Activated CD4-positive, alpha-beta T cell treated with anti-CD3 and anti-CD28 coated beads for 24 hours (primary cell): ENCODE measurements at places on chromosomes 16 and 17.
A peak's percentile ranks its signal among the peaks of the same experiment; 100 is the strongest.

- peak; percentile 96 for DNase-seq
These were observed 16.1 kb upstream of the PLLP start for GRCh38 chr16:57300387-57301125.

DNA sequence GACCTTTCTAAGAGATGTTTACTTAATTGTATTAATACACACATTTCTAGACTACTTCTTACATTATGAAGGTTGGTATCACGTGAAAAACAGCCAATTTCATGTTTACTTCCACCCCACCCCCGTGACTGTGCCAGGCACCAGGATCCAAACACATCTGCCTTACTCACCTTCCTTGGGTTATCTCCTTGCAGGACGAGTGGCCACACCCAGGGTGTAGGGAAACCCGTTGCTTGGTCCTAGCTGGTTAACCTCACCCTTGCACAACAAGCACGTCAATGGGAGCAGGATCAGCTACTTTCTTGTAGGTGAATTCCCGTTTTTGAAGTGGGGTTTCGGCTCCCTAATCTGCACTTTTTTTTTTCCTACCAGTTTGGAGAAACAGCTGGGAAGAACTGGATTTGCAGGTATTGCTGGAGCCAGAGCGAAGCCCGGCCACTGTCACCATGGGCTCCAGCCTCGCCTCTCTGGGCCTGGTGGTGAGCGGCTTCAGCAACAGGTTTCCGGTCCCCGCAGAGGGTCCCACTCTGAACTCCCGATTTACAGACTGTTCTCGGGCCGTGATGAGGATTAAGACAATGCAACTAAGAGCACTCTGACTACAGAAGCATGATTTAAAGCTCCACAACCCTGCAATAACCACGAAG lies 2.1 kb upstream of the UBB start:
- DNase-seq: no peak

DNA sequence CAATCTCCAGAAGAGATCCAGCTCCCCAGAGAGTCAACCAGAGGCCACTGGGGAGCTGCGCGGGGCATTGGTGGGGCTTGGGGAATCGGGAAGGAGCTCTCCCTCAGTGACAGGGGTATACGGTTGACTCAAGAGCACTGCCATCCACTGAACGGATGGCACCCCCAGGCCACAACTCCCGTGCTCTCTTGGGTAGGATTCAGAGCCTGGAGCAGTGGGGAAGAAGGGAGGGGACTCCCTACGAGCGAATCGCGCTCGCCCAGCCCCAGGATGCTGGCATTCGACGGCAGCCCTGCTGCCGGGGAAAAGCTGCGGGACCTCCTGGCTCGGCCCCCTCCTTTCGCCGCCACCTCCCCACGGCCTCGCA lies 473 bp upstream of the TPPP3 start:
- DNase-seq: no peak

GRCh38 chr16:75231570-75231969 lies 12.8 kb downstream of the CTRB1 start:
- no peak for DNase-seq

DNA sequence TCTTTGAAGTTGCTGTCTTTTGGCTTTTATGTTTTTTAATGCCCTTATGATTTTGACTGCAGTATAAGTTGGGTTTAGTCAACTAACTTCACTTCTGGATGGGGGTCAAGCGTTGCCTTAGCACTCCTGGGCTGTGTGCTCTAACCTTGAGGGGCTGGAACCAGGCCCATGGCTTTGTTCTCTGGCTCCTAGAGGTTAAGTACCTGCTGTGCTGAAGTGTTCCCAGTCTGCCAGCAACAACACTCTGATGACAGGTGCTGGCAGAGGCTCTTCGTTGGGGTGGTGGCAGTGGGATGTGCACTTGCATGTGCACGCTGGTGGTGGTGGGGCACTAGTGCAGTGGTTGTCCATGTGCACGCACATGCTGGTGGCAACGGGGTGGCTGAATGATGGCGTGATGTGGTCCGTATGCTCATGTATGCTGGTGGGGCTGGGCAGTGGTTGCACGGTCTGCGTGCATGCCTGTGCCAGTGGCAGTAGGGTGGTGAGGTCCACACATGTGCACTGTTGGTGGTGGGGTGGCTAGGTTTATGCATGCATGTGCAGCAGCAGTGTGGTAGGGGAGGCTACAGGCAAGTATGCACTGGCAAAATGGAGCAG lies 447.8 kb upstream of the GOT2 start:
- no peak for DNase-seq
